ENCODE measurements at places on chromosomes 5 and 9.

- no peak for DNase-seq
Measured at GRCh38 chr5:79495311-79495710, 18.6 kb downstream of the HOMER1 start.

GRCh38 chr9:102832814-102833213 lies 162.3 kb upstream of the CYLC2 start:
- no peak for DNase-seq

GRCh38 chr5:172630082-172630481 lies 11.0 kb upstream of the NEURL1B start:
- DNase-seq = no peak

- DNase-seq = no peak
Measured at GRCh38 chr9:127118597-127119319, 3.7 kb downstream of the ANGPTL2 start.

DNA sequence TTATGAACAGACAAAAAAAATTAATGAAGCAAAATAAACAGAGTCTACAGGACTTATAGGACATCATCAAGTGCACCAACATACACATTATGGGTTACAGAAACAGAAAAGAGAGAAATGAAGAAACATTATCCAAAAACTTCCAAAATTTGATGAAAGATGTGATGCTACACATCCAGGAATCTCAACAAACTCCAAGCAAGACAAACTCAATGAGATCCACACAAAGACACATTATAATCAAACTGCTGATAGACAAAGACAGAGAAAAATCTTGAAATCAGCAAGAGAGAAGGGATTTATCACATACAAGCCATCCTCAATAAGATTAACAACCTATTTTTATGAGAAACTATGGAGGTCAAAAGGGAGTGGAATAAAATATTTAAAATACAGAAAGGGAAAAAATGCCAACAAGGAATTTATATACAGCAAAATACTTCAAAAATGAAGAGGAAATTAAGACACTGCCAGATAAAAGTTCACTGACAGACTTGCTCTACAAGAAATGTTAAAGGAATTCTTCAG lies 101.0 kb downstream of the NR2F1-AS1 start:
- DNase-seq = no peak

DNA sequence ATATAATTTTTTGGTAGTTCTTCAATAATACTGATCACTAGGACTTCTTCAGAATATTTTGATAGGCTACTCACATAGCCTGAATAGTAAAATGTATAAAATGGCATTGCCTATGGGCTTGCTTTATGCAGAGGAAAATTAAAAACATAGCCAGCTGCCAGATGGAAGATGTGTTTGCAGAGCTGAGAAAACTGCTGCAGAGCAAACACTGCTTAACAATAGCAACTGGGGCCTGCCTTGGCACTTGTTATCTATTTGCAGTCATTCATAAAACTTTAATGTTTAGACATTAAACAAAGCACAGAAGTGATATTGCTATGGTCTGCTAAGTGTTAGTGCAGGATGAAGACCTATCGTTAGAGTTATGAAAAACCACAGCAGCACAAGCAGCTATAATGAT lies 151.5 kb upstream of the SMC2 start:
- no peak for DNase-seq
